ENCODE measurements at places on chromosomes 13 and 19.

- DNase-seq: no peak
Observed at GRCh38 chr13:70842062-70842644, 733.9 kb upstream of the KLHL1 start.

DNA sequence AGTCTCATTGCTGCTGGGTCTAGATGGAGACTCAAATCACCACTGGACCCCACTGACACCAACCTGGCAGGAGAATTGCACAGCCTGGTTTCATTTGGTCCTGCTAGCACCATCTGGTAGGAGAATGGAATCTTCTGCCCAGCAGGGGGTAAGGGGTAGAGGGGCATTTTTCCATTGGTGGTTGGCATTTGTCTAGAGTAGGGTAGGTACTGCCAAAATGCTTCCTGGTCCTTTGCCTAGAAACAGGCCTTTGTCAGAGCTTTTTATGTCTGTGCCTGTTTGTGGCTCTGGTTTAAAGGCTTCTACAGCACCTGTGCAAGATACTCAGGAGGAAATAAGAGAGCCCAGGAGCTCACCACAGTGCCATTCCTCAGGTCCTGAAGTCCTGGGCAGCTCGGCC is 121.3 kb downstream of the KCTD12 start:
- DNase-seq: no peak

GRCh38 chr19:51417107-51417809 is at the start of gene SIGLEC10:
SIGLEC10 (minus strand) TSS chr19:51417642; CDS start chr19:51417581, 61 bp downstream.
- no peak for DNase-seq

DNA sequence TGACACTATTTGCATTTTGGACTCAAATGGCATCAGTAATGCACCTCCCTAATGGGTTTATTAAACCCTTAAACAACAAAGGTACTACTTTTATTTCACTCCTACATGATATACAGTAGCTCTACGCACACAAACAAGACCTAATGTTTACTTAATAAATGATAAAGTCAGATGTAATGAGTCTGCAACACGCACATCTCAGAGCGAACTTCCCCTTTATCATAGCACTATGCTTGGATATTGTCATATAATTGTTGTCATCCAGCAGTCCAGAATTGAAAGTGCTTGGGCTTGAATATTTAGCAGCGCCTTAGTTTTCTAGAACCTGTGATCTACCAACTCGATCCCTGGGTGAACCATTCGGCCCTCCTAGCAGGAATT is 772 bp downstream of the PARP4 start:
- DNase-seq: no peak

DNA sequence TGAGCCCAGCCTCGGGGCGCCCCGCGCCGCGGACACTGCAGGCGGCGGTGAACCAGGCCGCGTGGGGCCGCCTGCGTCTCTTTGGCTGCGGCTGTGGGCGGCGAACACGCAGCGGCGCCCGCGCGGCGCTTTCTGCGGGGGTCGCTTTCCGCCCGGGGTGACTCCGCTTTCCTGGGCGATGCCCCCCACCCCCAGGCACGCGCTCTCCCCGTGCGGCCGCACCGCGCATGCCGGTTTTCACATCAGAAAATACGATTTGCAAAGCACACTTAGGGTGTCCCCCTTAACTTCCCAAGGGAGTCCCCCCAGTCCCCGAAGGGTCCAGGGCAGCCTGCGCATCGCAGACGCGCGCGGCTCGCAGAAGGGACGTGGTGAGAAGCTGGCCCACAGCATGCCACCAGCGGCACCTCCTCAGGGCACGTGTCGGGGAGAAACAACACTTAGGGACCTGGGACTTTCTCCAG is 5.3 kb downstream of the F7 start:
- DNase-seq: no peak

DNA sequence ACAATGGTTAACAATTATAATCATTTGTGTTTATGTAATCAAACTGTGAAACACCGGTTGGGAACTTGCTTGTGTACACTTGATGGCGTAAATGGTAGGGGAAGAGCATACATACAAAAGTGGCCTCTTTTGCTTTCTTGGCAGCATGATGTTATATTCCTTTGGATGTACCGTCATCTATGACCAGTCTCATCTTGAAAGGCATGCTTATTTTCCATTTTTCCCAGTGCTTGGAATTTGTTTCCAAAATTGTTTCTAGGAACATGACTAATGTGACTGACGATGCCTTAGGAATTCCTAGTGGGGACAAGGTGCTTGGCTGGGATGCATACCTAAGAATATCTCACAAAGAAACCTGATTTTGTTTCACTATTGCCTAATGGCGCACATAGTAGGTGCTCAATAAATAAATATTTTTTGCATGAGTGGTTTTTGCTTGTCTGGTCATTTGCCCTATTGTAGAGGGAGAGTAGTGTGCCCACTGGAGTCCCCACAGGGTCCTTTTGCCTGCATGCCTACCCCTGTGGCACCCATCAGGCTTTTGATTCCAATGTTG is 45.5 kb downstream of the SAE1 start:
- no peak for DNase-seq

All from renal cortex interstitium (tissue), 15 donors.